HuH-7 (cell line): ENCODE measurements at places on chromosomes 7 and 10.
A peak's percentile ranks its signal among the peaks of the same experiment; 100 is the strongest.

DNA sequence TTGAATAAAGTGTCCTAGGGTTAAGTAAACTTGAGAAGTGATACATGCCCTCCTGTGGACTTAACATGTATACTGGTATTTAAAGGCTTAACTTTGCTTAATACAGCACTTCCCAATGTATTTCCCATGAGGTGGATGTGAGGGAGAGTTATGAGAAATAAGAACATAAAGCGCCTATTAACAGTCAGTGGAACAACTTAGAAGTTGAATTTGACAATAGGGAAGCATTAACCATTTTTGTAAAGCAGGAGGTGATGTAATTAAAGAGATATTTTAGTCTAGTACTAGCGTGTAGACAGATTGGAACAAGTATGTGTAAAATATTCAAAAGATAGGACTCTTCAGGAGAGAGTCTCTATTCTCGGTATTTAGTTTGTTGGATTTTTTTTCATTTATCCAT is 322.4 kb downstream of the GPR158 start:
- DNase-seq: no peak

- DNase-seq: no peak
These were observed 181.0 kb upstream of the RHOBTB1 start for GRCh38 chr10:61124756-61125530.

GRCh38 chr10:5589661-5590511 is 65.1 kb downstream of the CALML3 start:
- DNase-seq: peak; percentile 66

DNA sequence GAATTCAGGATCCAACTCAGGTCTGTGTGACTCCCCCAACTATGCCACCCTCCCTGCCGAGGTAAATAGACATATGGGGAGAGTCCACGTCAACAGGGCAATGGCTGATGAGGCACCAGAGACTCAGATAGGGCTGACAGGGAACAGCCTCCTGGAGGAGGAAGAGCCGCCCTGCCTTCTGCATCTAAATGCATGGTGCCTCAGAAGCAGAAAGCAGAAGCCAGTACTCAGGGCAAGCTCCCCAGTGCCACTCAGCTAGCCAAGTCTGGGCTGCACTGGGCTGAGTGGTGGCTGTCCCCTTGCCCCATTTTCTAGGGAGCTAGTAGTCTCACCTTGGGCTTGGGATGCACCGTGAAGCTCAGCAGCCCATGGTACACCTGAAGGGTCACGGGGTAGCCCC is 11.0 kb downstream of the RRP12 start:
- no peak for DNase-seq

- DNase-seq: peak; percentile 77
These were observed 58.8 kb downstream of the INSIG1 start for GRCh38 chr7:155356323-155357105.

DNA sequence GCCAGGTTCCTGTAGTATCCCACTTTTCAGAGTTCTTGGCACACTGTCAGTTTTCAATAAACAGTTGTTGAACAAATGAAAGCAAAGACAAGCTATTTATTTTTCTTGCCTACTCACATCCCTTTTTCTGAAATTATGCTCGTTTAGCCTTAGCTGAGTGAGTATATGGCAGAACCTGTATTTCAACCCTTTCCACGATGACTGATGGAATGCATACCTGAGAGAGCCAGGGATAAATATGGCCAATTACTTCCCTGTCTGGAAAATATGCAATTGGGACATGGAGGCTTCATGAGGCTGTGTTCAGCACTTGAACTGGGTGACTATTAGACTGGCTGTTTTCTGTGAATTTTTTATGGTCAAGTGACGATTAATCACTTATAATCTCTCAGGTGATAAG is 144.5 kb upstream of the POT1 start:
- no peak for DNase-seq

DNA sequence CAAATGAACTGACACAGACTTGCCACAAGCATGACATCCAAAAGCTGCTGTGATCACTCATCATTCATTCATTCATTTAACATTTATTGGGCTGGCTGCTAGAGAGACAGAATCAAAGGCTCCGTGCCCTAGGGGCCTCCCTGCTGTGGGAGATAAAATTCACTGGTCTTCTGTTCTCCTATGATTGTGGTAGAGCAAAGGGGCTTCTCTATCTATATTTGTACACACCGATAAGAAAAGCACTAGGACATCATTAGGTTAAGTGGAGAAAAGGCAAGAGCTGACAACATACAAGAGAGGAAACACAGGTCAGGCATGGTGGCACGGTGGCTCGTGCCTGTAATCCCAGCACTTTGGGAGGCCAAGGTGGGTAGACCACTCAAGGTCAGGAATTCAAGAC is 847.0 kb downstream of the TYW1 start:
- DNase-seq: no peak
